ENCODE measurements at places on chromosomes 12 and 14.

GRCh38 chr14:101480747-101481530, 80.4 kb upstream of the DIO3 start:
- peak; percentile 11 for DNase-seq

DNA sequence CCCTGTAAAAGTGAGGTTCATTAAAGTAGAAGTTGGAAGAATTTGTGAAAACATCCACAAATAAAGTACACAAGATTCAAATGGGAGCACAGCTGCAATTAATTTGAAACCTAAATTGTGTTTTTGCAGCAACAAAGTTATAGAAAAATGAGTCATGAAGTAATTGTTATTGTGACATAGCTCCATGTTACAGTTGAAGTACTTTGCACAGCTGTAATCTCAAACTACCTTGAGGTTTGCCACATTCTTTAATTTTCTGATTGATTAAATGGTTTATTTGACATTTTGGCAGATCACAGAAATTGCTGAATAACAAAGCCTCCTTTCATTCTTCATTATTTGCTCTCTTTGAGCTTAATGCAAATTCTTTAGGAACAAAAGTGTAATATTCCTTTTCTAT, 111.3 kb downstream of the RMST start:
- DNase-seq: no peak

DNA sequence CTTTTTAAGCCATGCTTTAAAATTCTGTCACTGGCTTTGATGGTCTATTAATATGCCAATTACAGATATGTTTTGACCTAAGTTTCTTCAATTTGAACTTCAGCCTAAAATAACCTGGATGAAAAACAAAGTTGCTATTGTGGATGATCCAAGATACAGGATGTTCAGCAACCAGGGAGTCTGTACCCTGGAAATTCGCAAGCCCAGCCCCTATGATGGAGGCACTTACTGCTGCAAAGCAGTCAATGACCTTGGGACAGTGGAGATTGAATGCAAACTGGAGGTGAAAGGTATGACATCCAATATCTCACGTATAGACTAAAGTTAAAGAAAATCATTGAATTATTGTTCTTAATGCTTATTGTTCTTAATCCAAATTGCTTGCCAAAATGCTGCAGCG, 17.2 kb upstream of the CHPT1 start:
- no peak for DNase-seq

- DNase-seq: no peak
Measured at GRCh38 chr14:74807853-74808545, 44.9 kb downstream of the YLPM1 start.

Measured in body of pancreas (tissue), 4 donors.